ENCODE measurements at places on chromosomes 3 and 15.

GRCh38 chr15:48501208-48501607 lies 144.3 kb downstream of the FBN1 start:
- no peak for DNase-seq

DNA sequence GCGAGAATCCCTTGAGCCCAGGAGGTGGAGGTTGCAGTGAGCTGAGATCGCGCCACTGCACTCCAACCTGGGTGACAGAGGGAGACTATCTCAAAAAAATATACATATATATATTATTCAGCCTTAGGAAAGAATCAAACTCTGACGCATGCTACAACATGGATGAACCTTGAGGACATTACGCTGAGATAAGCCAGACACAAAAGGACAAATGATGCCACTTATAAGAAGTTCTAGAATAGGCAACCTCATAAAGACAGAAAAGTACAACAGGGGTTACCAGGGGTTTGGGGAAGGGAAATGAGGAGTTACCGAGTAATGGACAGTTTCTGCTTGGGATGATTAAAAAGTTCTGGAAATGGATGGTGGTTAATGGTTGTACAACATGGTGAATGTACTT lies 727 bp downstream of the PDHB start:
- no peak for DNase-seq

DNA sequence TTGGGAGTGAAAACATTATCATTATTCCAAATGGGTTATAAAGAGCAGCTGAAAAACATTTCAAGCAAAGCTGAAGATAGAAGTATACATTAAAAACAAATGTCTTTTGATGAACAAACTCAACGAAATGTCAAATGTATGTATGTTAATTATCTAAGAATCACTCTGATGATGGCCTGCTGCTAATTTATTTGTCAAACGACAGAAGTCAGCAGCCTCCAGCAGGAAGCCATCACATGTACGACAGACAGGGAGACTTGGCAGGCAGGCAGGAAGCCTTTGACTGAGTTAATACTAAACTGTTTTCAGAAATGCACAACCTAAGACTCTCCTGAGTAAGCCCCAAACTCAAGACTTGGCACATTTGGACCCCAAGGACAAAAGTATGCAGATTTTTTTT lies 491.1 kb downstream of the ZNF385D start:
- DNase-seq: no peak

DNA sequence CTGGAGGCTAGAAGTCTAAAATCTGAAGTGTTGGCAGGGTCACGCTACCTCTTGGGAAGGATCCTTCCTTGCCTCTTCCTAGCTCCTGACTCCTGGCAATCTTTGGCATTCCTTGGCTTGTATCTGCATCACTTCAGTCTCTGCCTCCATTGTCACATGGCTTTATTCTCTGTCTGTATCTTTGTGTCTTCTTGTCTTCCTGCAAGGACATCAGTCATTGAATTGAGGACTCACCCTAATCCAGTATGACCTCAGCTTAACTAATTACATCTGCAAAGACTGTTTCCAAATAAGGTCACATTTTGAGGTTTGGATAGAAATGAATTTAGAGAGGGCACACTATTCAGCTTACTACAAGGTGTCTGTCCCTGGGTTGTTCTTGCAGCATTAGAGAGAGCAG lies 31.1 kb upstream of the UTS2B start:
- no peak for DNase-seq

GRCh38 chr15:100175406-100176114 lies 166.2 kb downstream of the ADAMTS17 start:
- no peak for DNase-seq

- DNase-seq: peak; percentile 37
Measured at GRCh38 chr3:60294181-60294580, 957.1 kb downstream of the FHIT start.

- no peak for DNase-seq
Measured at GRCh38 chr15:99404454-99404853, 153.2 kb downstream of the LRRC28 start.

DNA sequence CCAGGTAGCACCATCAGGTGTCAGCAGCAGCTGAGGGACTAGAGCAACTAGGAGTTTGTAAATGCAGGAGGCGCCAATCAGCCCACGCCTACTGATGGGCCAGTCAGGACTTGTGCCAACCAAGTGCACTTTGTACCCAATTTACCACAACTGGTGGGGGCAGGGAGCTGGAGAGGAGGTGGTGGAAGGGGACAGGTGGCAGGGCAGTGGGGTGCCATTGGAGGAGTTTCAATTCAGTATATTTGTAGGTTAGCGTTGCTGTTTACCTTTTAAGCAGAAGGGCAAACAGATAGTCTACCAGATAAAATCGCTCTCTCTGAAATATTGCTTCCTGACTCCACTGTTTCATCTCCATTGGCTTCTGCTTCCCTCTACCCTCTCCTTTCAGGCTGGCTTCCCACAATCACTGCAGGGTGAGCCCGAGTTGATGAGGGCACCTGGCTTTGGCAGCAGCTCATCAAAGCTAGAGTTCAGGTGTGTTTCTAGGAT lies 75.7 kb downstream of the TRIM69 start:
- peak; percentile 53 for DNase-seq

- DNase-seq: no peak
Measured at GRCh38 chr3:136989781-136990524, 32.2 kb downstream of the IL20RB start.

- no peak for DNase-seq
Measured at GRCh38 chr15:48406911-48407310, 75.7 kb downstream of the DUT start.

- no peak for DNase-seq
Measured at GRCh38 chr3:112446343-112446742, 52.9 kb downstream of the BTLA start.

GRCh38 chr15:41334293-41335120 lies 1.8 kb downstream of the NUSAP1 start:
- no peak for DNase-seq

- peak; percentile 17 for DNase-seq
Measured at GRCh38 chr15:95326431-95327182, 1003.9 kb upstream of the NR2F2 start.

- no peak for DNase-seq
Measured at GRCh38 chr3:108488631-108489030, 21.8 kb downstream of the MYH15 start.

DNA sequence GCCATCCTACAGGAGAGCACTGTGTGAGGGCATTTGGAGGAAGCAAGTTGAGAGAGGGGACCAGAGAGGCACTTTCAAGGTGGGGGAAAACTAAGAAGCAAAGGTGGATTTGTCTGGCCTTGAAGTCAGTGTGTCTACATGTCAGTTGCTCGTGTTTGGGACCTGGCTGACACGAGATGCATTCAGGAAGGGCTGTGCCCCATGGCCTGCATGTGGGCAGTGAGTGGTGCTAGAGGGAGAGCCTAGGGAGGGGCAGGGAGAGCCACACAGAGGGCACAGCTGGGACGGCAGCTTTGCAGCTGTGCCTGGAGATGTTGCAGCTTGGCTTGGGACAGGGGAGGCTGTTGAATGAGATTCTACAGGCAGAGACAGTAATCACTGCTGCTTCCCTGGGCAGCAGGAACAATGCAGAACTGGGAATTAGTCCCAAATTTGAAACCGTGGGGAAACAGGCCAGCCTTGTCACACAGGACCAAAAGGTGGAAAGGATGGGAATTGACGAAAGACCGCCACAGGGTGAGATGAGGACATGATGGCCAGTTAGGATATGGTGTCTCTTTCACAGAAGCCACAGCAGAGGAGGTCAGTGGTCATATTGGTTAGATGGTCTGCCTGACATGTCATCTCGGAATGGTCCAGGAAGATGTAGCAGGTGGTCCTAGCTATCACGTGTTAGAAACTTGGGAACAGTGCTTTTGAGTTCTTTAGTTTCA lies 10.0 kb downstream of the SEC61A1 start:
- no peak for DNase-seq

DNA sequence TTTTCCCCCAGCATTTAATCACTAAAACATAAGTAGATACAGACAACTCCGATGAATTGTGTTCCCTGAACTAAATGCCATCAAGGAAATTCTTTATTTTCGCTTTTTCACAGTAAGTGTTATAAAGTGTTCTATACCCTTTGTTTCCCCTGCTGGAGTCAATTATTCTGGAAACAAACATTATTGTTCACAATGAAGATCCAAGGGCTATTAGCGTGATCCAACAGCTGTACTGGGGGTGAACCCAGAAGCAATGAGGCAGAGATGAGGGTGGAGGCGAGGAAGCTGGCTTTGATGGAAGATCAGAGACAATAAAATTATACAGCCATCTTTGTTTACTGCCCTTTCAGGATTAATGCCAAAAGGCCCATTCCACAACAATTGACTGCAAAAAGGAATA lies 250.3 kb upstream of the IGF1R start:
- no peak for DNase-seq

DNA sequence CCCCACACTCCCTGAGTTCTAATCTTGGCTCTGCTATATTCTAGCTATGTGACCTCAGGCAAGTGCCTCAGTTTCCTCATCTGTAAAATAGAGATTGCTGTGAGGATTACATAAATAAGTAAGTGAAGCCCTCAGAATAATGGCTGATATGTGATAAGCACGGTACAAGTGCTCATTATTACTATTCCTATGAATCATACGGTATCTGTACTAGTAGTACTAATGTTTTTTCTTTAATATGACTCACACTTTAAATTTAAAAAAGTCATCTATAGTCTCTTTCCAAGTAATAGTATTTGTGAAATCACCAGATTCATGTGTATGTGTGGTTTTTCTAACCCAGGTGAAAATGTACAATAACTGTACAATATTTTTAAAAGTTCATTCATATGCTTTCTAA lies 58.7 kb downstream of the CLDN11 start:
- DNase-seq: no peak

DNA sequence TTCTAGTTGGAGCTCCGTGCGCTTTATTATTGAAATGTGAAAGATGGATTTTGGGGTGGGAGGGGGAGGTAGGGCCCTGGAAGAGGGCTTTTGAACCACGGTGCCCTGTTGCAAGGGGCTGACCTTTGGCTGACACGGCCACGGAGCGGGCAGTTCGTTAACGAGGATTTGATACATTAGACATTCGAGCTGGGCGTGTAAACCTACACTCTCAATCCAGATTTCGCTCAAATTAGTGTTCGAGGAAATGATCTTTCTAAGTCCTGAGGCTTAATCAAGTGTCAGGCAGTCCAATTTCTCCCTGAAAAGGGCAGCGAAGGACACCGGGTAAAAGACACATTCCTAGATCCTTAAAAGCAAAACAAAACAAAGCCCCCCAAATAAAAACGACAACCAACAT lies 13.0 kb downstream of the ZIC1 start:
- DNase-seq: no peak

DNA sequence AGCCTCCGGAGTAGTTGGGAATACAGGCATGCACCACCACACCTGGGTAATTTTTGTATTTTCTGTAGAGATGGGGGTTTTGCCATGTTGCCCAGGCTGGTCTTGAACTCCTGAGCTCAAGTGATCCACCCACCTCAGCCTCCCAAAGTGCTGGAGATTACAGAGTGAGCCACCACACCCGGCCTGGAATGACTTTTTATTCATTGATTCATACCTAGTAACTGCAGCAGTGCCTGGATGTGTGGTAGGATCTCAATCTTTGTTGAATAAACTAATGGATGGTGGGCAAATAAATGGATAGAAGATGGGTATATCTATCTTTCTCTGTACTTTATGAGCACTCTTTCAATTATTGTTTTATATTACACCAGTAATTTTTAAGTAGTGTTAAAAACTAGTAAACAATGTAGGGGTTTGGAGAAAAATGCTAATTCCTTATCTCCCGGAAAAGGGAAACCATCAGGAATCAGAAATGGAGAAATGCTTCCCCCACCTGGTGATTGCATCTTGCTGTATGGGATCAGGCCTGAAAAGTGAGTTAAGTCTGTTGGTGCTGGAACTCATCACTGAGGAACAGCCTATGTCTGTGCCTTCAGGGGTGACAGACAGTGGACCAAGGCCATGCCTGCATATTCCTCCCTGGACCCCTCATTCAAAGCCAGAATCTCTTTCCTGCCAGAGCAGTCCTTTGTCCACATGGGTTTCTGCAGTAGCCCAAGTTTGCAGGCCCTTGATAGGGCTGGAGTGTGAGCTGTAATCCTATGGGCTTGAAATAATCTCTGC lies 161.0 kb upstream of the CTDSPL start:
- no peak for DNase-seq

GRCh38 chr3:99909714-99910495 lies 92.2 kb downstream of the CMSS1 start:
- no peak for DNase-seq

- DNase-seq: peak; percentile 42
Measured at GRCh38 chr3:143718463-143718862, 129.8 kb downstream of the SLC9A9 start.

DNA sequence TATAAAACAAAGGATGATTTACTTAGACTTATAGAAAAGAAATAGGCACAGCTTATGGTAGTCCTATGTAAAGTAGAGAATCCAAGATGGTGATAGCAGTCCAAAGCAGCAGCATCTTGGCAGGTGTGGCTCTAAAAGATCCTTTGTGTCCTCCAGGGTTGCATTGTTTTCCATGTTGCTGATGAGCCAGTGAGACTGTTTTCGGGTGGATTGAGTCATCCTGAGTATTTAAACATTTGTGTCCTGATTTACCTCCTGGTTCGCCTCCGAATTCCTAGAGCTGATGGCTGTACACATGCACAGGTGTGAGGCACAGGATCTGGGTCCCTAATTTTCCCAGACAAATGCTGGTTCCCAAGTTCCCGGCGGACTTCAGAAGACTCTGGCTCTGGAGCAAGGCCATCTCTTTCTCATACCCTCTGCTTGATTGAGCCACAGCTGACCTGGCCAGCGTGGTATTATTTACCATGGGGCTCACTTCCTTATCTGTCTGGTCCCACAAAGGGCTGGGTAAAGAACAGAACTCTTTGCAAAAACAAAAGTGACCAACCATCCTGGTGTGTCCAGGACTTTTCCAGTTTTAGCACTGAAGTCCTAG lies 51.0 kb downstream of the ARNT2 start:
- no peak for DNase-seq

All from NCI-H2029 (cell line).